ENCODE measurements at places on chromosomes 1 and 21.

DNA sequence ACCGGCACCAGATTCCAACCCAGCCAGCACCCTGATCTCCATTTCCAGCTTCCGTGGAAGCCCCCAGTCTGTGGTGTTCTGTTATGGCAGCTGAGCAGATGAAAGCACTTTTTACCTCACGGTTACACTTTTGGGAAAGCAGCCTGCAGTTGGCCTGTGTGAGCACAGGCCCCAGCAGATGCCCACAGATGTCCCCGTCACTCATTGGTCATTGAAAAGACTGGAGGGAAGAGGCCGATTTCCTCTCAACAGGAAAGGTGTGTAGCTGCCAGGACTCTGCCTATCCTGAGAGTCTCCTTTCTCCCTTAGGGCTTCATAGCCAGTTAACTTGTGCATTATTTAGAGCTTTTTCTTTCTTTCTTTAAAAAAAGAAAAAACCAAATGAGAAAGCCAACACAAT is 123.0 kb downstream of the PCBP3 start:
- DNase-seq = no peak

DNA sequence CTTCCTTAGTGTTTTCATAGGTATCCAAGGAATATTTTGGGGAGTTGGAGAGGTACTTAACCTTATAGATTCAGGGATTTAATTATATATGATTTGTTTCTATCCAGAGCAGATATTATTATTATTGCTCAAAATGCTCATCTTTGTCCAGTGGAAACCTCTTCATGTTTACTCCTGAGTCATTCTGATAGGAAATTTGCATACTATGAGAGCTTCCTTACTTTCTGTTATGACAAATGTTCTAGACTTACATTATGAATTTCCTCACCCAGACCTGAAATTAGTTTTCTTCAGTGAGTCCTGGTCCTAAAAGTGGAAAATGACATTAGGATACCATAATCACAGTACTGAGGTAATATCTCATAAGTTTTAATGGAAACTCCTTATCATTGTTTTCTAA is 57.5 kb upstream of the PLPPR5 start:
- no peak for DNase-seq

DNA sequence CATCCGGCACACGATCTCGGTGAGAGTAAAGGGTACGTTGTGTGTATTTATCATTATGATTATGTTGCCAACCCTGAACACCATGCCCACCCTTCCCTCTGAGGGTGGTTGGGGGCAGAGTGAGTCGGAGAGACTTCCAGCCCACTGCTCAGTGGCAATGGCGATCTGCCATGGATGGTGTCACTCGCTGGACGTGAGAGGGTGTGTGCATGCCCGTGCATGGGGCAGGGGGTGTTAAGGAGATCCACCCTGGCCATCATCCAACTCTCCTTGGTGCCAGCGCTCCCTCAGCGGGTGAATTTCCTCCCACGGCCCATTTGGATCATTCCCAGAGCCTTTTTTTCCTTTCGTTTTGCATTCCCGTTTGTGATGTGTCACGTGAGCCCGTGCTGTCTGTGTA is 74.1 kb upstream of the CNTN2 start:
- no peak for DNase-seq

- DNase-seq = no peak
These were observed 12.3 kb upstream of the MMEL1 start for GRCh38 chr1:2645143-2645542.

DNA sequence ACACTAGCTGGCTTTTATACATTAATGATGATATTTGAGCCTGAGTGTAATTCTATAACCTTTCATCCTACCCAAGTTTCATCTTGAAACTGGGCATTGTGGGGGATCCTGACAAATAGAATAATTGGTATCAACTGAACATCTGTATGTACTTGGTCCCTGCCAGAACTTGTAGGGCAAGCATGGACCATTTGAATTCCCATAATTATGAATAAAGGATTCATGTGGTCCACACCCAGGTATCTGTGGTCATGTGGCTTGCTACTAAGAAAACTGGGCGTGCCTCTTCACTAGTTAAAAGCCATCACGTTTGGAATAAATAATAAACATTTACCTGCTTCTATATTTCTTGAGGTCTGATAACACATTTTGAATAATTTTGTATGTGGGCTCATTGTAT is 20.6 kb upstream of the VTCN1 start:
- no peak for DNase-seq

GRCh38 chr1:231544943-231545592 is 16.6 kb downstream of the TSNAX start:
- no peak for DNase-seq

GRCh38 chr1:204268101-204268500 is 54.3 kb upstream of the GOLT1A start:
- DNase-seq = no peak

GRCh38 chr1:6421266-6421665 is 1.5 kb upstream of the HES2 start:
- DNase-seq = no peak

- no peak for DNase-seq
These were observed 143.0 kb downstream of the KAZN start for GRCh38 chr1:14741532-14741931.

- no peak for DNase-seq
These were observed 43.3 kb upstream of the DIRAS3 start for GRCh38 chr1:68093737-68094136.

DNA sequence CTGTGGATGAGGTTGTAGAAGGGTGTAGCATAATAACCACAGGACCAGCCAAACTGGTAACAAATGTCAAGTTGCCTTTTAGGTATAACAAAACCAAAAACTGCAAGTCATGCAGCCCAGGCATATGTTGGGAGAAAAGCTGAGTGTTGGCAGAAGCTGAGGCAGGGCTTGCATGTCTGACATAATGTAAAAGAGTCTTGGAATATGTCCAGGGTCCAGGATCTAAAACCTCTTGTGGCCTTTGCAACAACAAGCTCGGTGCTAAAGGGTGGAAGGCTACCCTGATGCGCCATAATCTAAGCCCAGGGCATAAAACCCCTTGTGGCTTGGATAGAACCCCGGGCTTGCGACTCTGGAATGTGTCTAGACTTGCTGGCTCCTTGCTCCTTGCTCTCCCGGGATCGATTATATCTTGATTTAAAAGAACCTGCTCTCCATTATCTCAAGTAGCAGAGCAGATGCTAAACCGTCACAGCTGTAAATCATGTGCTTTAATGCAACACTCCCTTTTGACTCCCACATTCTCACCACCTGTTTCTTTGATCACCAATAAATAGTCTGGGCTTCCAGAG is 26.5 kb upstream of the SLC35A3 start:
- no peak for DNase-seq

GRCh38 chr21:27741736-27742135 is 774.8 kb upstream of the ADAMTS5 start:
- no peak for DNase-seq

- peak; percentile 38 for DNase-seq
These were observed 3.7 kb upstream of the CCN1 start for GRCh38 chr1:85576642-85577418.

DNA sequence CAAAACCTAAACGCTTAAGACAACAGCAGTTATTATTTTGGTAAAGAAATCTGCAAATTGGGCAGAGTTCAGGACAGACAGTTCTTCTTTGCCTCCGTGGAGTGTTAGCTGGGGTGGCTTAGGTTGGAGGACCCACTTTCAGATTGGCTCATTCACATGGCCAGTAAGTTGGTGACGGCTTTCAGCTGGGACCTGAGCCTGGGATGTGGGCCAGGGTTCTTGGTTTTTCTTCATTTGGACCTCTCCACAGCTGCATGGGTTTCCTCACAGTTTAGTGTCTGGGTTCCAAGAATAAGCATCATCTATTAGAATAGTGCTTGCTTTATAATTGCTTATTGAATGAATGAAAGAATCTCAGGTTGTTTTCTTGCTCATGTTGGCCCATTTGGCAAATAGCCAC is 72.2 kb downstream of the ATF6 start:
- DNase-seq = no peak

GRCh38 chr1:64654519-64655341 is 90.1 kb upstream of the RAVER2 start:
- no peak for DNase-seq

DNA sequence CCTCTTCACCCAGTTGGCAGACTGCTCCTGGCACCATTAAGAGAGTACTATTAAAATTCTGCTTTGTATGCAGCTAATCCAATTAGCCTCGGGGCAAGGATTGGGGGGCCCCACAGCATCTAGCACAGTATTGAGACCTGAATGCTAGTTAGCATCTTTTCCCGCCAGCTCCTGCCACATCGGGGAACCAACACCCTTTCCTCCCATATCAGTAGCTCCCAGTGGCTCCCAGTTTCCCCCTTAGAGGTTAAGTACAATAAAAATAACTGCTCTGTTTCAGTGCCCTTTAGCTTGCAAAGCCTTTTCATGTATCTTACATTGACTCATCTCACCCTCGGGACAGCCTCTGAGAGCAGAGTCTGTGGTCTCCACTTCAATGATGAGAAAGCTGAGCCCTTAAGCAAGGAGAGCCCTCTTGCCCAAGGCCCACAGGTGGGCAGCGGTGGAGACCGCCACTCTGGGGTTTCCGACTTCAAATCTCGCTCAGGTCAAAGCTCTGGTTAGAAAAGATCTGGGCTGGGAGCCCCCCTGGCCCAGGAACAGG is 4.2 kb upstream of the PMVK start:
- no peak for DNase-seq

- no peak for DNase-seq
These were observed 210.2 kb downstream of the LRRC7 start for GRCh38 chr1:69777971-69778370.

DNA sequence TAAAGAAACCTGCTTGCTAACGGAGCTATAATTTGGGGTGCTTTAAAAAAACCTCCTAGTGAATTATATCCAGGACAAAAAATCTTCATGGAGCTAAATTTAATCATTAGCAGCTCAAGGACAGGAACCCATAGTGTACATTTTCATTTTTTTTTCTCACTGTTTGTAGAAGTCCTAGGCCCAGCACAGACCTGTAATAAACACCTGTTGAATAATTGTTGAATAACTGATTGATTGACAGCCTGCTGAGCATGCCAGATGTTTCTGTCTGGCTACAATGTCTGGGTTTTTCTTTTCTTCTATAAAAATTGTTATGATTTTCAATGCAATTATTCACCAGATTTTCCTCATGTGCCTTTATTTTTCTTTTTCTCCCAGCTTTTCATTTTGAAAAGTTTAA is 10.9 kb upstream of the GALNT2 start:
- DNase-seq = no peak

DNA sequence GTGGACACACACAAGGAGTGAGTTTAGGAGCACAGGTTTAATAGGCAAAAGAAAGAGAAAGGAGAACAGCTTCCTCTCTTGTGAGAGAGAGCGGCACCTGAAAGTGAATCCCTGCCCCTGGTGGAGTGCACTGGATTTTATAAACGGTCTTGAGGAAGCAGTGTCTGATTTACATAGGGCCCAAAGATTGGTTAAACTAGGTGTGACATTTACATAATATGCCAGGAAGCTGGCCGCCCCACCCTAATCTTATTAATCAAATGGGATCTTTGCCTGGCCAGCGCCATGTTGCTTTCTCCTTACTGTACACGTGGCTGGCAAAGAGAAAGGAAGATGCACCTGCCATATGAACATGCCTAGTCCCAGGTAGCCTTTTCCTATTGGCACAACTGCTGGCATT is 38.7 kb downstream of the CFH start:
- no peak for DNase-seq

DNA sequence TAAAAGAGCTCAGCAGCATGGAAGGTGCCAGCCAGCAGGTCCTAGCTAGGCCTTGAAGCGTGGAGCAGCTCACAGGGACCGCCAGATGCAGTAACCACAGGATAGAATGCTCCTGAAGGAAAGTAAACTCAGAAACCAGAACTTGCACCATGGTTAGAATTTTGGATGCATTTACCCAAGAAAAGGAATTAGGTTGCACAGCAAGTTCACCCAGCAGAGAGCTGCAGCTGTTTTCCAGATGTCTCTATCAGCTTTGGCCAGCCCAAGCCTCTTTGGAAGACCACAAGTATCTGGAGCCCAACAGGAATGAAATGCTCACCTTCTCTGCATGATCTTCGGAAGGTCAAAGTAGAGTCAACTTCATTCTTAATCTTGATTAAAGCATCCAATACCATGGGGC is 21.0 kb upstream of the ATP13A2 start:
- DNase-seq = no peak

- no peak for DNase-seq
These were observed 145.5 kb downstream of the TBX15 start for GRCh38 chr1:118842452-118843201.

DNA sequence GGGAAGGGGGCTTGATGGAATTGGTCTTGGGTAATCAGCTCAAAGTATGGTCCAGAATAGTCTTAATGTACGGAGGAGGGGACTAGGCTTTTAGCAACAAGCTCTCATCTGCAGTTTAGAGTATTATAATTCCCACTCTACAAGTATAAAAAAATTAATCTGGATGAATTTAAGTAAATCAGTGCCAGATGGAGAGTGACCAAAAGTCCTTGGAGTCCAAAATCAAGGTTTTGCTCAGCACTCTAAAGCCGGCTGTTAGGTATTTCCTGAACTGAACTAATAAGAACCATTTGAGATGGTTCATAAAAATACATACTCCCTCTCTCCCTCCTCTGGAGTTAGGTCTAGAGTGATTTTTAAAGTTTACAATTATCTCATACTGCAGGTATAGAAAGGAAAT is 23.7 kb downstream of the GLUL start:
- DNase-seq = no peak

- DNase-seq = no peak
These were observed 2.5 kb downstream of the AGO4 start for GRCh38 chr1:35810096-35810881.

GRCh38 chr1:77347646-77348045 is 65.8 kb downstream of the AK5 start:
- DNase-seq = no peak

DNA sequence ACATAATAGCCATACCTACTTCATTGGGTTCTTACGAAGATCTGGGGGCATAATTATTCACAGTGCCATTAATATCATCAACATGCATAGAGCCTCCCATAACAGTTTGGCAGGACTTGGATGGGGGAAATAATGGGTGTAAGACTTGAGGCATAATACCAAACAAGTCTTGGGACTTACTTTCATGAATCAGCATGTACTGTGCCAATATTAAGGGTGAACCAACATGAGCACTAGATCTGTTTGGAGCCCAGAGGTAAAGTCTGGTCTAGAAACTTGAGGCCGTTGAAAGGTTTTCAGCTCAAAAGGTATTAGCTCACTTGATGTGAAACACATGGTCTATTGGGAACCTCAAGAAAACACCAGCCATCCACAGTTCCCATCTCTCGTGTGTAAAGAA is 56.7 kb upstream of the ZC3H11B start:
- no peak for DNase-seq

GRCh38 chr1:30384286-30385245 is 338.8 kb downstream of the MATN1 start:
- DNase-seq = no peak

- no peak for DNase-seq
These were observed 244.1 kb downstream of the GRIK3 start for GRCh38 chr1:36790191-36790590.

- DNase-seq = no peak
These were observed 341.3 kb downstream of the USP25 start for GRCh38 chr21:16071092-16071491.

GRCh38 chr1:12708396-12709090 is 7.4 kb upstream of the AADACL3 start:
- no peak for DNase-seq

GRCh38 chr1:152481869-152482664 is 28.5 kb upstream of the LCE5A start:
- no peak for DNase-seq

Data from stimulated activated CD8-positive, alpha-beta memory T cell treated with anti-CD3 and anti-CD28 coated beads, Interleukin-7, amount 100 ng/mL, for 48 hours (primary cell).